ENCODE measurements at places on chromosomes 13 and 19. TPM values are rescaled to one million over a fixed set of nuclear protein-coding genes. Genes with fewer than 3 reads are reported as not detected.

Gene LILRA1
- total RNA-seq, result not detected

Gene BEST2
- not detected for total RNA-seq

Gene ZNF813
- 4.8 TPM for total RNA-seq

Gene MYO16
- not detected for total RNA-seq

Gene TEX101
- total RNA-seq, result not detected

Gene STOML3
- not detected for total RNA-seq

DNA sequence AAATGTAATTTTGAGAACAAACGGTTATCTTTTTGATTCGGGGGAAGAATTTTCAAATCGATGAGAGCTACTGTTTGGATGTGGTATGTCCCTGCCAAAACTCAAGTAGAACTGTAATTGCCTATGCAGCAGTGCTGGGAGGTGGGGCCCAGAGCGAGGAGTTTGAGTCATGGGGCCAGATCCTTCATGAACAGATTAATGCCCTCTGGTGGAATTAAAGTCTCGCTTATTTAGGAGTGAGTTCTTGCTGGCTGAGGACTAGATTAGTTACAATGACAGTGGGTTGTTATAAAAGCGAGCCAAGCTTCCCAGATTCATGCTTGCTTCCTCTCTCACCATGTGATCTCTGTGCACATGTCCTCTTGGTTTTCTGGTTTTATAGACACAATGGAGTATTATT lies 11.8 kb upstream of the PRR20A start:
- no peak for DNase-seq

- no peak for DNase-seq
Measured at GRCh38 chr13:32001769-32002168, 29.8 kb upstream of the FRY start.

- DNase-seq, result no peak
Measured at GRCh38 chr19:40703029-40703755, 12.7 kb upstream of the NUMBL start.

DNA sequence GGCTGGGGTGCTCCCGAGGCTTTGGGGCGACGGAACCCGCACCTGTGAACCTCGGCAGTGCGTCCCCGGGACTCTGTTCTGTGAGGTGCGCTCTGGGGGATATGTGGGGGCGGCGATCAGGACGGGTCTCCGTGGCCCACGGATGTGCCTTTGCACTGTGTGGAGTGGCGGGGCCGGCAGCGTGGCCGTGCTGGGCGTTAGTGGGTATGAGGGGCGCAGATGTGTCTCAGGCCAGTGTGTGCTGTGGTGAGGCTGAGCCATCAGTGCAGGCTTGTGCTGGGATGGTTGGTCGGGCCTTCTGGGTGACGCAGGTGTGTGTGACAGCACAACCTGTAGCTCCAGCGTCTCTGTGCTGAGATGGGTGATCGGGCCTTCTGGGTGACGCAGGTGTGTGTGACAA lies 16.9 kb downstream of the ZNF331 start:
- DNase-seq, result no peak

DNA sequence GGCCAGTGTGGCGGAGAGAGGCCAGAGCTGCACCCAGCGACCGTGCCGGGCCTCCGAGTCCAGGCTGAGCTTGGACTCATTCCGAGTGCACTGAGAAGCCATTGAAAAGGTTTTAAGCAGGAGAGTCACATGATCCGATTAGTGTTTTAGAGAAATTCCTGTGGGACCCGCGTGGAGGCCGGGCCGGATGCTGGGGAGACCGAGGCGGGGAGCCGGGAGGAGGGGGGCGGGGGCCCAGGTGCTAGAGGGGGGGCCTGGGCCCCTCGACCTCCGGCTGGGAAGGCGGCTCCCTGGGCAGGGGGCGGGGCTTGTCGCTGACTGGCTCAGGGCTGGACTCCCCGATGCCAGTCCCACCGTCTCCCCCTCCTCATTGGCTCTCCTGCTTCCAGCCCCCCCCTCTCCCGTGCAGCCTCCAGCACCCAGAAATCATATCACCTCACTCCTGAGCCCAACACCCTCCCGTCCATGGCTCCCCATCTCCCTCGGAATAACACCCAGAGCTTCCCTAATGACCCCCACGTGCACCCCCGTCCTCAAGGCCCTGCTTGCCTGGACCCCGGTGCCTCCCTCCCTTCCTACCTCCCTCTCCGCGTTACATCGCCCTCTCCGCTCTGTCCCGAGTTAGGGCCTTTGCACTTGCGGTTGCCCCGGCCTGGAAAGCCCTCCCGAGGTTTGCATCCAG lies 5.2 kb upstream of the ZNF579 start:
- DNase-seq, result peak; percentile 76

GRCh38 chr13:23146006-23146405 lies 34.8 kb upstream of the SGCG start:
- DNase-seq, result no peak

DNA sequence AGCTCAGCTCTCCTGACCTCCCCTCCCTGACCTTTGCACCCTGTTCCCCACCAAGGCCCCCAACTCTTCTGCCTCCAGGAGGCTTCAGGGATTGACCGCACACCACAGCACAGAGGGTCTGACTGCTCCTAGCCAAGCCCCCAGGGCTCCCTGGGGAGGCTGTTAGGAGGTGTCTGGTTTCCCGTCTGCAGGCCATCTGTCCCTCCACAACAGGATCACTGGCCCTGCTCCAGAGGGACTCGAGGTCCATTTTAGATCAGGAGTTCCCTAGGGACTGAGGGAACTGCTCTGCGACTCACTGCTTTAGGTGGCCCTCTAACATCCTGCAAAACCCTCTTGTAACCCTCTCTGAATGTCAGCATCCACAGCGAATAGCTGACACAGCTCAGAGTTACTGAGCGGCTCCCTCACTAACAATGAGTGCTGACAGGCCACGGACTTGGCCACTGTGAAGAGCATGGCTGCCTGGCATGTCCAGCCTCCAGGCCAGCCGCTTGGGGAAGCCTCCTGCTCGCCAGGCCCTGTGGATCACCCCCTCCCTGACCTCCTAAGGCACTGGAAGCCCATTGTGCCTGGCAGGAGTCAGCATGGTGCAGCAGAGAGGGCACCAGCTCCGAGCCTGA lies 17.7 kb downstream of the GRIK5 start:
- no peak for DNase-seq

DNA sequence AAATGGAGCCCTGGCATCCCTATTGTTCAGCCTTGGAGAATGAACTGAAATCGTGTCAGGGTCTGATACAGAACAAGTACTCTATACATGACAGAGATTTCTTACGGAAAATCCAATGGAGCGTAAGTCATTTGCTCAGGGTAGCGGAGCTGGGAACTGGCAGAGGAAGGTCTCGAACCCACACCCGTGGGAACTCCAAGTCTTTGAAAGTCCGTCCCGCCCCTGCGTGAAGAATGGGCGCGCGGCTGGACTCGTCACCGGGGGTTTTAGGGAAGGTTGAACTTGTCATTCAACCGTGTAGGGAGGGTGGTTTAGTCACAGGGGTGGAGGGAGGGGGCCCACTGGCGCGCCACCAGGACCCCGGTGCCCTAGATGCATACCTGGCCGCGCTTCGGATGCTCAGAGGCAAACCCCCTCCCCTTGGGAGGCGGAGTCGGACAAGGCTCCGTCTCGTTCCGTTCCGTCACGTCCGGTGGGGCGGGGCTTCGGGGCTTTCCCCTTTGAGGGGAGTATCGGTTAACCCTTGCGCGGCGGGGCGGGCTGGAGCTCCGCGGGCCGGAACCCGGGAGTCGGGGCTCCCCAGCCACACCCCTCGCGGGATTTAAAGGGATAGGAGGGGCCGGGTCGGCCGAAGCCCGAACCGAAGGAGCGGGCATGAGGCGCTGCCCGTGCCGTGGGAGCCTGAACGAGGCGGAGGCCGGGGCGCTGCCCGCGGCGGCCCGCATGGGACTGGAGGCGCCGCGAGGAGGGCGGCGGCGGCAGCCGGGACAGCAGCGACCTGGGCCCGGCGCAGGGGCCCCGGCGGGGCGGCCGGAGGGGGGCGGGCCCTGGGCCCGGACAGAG lies at the start of the genes COQ8B and ITPKC:
Gene COQ8B, minus strand, starts transcription at position 405 of the 843 bp plus-strand sequence. CDS start 2,254 bp downstream, outside the sequence.
Gene ITPKC, plus strand, starts transcription at position 631 of the 843 bp plus-strand sequence. Its CDS starts 24 bp downstream, at position 655.
- peak; percentile 100 for DNase-seq

DNA sequence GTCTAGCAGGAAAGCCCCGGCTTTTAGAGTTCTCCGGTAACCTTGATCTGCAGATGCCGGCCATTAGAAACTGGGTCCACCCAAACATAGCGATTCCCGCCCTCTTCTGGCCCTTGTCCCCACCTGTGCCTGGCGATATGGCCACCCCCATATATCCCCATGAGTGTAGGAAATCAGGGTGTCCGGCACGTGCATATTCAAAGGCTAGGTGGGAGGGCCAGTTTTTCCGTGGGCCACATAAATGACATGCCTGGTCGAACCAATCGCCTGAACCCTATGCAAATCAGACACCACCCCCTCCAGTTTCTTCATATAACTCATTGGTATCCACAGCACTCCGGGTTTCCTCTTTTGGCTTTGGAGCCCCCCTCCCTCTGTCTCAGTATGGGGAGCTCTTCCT lies 37.4 kb downstream of the ERICH4 start:
- no peak for DNase-seq

DNA sequence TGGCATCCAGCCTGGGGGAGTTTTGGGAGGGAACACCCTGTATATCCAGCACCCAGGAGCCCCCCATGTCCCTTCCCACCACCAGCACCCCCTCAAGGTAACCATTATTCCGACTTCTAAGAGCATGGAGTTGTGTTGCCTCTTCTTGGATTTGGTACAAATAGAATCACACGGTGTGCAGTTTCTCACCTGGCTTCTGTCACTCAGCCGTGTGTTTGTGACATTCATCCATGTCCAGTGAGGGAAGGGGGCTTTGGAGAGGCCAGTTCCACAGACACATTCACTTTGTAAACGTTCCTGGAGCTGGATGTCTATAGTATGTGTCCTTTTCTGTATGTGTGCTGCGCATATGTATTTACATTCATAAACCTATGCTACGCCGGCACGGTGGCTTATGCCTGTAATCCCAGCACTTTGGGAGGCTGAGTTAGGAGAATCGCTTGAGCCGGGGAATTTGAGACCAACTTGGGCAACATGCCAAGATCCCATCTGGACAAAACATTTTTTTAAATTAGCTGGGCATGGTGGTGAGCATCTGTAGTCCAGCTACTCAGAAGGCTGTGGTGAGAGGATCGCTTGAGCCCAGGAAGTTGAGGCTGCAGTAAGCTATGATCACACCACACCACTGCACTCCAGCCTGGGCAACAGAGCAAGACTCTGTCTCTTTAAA lies 36.6 kb downstream of the MYH14 start:
- DNase-seq, result no peak

DNA sequence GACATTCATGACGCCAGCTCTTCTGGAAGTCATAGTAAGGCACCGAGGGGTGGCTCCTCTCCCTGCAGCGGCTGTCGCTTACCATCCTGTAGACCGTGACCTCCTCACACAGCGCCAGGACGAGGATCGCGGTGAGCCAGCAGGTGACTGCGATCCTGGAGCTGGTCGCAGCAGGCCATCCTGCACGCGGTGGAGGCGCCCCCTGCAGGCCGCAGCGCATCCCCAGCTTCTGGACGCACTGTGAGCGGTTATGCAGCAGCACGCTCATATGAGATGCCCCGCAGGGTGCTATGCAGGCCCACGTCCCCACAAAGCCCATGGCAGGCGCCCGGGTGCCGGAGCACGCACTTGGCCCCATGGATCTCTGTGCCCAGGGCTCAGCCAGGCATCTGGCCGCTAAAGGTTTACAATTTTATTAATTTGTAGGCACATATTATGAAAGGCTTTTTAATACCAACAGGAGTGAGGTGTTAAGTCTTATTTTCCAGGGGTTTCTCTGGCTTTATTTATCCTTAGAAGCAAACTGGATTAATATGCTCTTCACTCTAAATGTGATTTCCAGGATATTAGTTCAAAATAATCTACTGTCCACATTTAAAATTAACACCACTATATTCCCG lies 35.6 kb upstream of the PSPC1 start:
- peak; percentile 89 for DNase-seq

GRCh38 chr13:42322806-42323205 lies 50.9 kb downstream of the AKAP11 start:
- no peak for DNase-seq

- peak; percentile 61 for DNase-seq
Measured at GRCh38 chr19:56839652-56840450, 675 bp downstream of the PEG3 start.

DNA sequence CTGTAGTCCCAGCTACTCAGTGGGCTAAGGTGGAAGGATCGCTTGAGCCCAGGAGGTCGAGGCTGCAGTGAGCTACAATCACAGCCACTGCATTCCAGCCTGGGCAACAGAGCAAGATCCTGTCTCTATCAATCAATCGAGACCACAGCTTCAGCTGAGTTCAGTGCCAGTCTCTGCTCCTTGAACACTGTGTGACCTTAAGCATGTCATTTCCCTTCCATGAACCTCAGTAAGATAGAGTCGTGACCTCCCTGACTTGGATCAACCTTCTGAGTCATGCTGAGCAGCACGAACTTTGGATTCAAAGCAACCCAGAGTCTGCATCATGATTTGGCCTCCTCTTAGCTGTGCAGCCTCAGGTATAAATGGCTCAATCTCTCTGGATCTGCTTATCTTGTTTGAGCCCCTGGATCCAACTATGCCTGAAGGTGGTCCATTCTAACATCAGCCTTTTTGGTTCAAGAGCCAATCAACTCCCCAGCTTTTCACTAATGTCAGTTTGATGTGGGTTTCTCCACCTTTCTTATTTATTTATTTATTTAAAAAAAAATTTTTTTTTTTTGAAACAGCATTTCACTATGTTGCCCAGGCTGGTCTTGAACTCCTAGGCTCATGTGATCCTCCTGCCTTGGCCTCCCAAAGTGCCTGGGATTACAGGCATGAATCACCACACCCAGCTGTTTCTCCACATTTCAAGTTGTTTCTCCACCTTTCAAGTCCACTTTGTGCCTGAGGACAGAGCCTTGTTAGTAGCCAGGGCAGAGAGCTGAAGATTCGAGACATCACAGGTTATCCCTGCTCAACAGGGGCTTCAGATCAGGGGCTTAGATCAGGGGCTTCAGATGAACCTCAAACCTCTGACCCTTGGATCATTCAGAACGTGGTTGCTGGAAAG lies 26.4 kb downstream of the PTPRS start:
- no peak for DNase-seq

Data from stomach (tissue), 19 donors.